ENCODE measurements at places on chromosomes 16 and 17. TPM values are rescaled to one million over a fixed set of nuclear protein-coding genes. Genes with fewer than 3 reads are reported as not detected.

The FBXW10B gene
- total RNA-seq, result 0.34 TPM

The TP53TG3F gene
- total RNA-seq, result not detected

The GFER gene
- total RNA-seq, result 9.1 TPM

The KRT33A gene
- total RNA-seq, result not detected

The SPOP gene
- total RNA-seq, result 44.5 TPM

The DNAH3 gene
- not detected for total RNA-seq

The CES5A gene
- not detected for total RNA-seq

The OTOP2 gene
- total RNA-seq, result 0.44 TPM

The DHX8 gene
- total RNA-seq, result 28.4 TPM

The MYH11 gene
- 9.5 TPM for total RNA-seq

The ITGA2B gene
- not detected for total RNA-seq

The KCNAB3 gene
- 2.8 TPM for total RNA-seq

The IL34 gene
- 1.5 TPM for total RNA-seq

The CRHR1 gene
- total RNA-seq, result 0.75 TPM

Data from subcutaneous adipose tissue (tissue), 4 donors.